ENCODE measurements at places on chromosomes 6 and 20. TPM values are rescaled to one million over a fixed set of nuclear protein-coding genes. Genes with fewer than 3 reads are reported as not detected.

DNA sequence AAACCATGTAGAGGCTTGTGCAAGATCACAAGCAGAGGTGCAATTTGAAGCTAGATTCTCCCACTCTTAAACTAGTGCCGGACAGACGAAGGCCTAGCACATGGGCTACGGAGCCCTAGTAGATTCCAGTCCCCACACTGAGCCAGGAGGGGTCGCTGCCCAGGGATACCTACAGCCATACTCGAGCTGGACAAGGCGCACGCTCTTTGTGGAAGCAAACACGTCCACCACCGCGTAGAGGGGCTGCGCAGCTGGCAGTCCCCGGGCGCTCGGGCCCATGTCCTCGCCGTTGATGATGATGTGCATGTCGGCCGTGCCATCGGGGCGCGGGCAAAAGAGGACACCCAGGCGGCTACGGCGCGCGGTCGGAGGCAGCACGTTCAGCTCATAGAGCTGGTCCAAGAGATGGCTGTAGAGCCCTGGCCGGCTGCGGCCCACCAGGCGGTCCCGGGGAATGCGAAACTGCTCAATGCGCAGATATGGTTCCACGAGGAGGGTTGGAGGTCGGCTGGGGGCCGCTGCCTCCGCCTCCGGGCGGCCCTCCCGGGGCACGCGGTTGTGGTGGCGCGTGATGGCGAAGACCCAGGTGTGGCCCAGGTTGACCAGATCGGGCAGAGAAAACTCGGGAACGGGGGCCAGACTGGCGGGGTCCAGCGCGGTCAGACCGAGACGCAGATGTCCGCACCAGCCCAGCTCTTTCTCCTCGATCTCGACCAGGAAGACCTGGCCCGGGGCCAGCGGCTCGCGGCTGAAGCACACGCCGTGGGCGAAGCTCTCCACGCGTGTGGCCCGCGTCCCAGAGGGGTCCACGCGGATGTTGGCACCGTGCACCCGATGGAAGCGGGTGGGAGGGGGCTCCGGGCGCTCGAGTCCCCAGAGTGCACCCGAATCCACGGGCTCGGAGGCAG lies 677 bp downstream of the NEURL2 start:
- H3K4me1 ChIP-seq, result peaks cover 26% of the 10 kb centered on the region
- H3K27ac ChIP-seq, result peak overlapping the region; percentile 76
- H3K4me3 ChIP-seq, result peak overlapping the region; percentile 96
- H3K36me3 ChIP-seq, result peaks cover 4% of the 10 kb centered on the region
- H3K27me3 ChIP-seq, result no peaks in the 10 kb centered on the region

Gene SNAI1
- 0.27 TPM for total RNA-seq

- H3K36me3 ChIP-seq, result no peaks in the 10 kb centered on the region
- peaks cover 7% of the 10 kb centered on the region for H3K4me1 ChIP-seq
- no peak overlapping the region for H3K4me3 ChIP-seq
Observed at GRCh38 chr20:4720977-4721349, 746 bp upstream of the PRND start.

Gene AGER
- 38.0 TPM for total RNA-seq

Gene ABHD16B
- total RNA-seq, result not detected

Gene FABP7
- total RNA-seq, result not detected

DNA sequence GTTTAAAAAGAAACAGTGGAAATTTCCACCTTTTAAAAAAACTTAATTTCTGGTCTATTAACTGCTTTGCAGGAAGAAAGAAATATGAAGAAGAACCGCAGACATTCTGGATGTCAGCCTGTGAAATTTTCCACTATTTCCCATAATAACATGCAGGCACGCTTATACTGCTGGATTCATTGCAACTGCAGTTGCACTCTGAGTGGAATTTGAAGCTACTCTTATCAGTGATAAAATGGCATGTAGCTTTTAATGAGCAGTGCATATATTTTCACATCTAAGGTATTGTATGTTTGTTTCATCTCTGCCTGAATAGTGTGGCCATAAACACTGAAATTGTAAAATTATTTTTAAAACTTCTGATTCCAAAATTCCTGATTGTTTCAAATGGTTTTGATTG lies 28.2 kb downstream of the NCOA3 start:
- no peak for DNase-seq
- H3K4me1 ChIP-seq, result no peaks in the 10 kb centered on the region
- no peak overlapping the region for H3K27ac ChIP-seq
- no peaks in the 10 kb centered on the region for H3K27me3 ChIP-seq
- no peak overlapping the region for H3K4me3 ChIP-seq
